ENCODE measurements at places on chromosomes 4 and X.

DNA sequence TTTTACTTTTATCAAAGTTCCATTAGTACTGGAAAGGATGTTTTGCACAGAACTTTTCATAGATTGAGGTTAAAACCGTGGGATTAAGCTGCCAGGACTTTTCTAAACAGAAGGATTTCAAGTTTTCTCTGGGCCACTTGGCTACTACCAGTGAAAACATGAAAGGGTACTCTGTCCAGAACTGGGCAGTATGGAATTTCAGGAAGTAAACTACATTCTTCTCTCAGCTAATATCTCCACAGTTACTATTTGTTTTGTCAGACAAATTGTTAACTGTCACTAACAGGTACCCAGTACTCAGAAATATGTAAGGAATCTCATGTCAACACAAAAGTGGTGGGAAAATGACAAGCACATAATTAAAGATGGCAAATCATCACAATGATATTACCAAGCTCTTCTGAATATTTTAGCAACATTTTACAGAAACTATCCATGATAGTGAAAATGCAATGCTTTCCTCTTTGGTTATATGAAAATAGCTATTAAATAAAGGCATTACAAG is 454.4 kb downstream of the C4orf33 start:
- no peak for DNase-seq

DNA sequence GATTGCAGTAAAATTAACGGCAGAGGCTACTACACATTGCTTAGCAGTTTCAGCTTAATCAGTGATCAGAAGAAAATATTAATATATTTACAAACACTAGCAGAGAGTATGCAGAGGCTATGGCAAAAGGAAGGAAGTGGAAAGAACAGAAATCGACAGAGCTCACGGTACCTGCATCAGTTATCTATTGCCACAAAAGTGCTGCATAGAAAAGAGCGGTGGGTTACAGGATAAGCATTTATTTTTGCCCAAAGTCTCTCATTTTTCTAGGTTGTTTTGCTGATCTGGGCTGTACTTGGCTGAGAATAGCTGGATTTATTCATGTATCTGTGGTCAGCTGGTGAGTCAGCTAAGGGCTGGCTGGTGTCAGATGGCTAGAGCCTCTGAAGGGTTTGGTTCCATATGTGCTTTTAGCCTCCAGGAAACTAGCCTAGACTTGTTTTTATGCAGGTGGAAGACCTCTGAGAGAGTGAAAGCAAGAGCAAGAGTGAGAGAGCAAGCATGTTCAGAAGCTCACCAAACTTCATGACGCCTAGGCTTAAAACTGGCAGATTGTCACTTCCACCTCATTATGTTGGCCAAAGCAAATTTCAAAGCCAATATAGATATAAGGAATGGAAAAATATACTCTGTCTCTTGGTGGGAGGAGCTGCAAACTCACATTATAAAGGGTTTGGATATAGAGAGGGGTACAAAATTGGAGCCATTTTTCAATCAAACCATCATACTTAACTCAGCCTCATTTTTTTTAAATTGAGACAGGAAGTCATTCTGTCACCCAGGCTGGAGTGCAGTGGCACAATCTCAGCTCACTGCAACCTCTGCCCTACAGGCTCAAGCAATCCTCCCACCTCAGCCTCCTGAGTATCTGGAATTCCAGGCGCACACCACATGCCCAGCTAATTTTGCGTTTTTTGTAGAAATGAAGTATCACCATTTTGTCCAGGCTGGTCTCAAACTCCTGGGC is 153.2 kb upstream of the RPL34 start:
- DNase-seq = no peak

DNA sequence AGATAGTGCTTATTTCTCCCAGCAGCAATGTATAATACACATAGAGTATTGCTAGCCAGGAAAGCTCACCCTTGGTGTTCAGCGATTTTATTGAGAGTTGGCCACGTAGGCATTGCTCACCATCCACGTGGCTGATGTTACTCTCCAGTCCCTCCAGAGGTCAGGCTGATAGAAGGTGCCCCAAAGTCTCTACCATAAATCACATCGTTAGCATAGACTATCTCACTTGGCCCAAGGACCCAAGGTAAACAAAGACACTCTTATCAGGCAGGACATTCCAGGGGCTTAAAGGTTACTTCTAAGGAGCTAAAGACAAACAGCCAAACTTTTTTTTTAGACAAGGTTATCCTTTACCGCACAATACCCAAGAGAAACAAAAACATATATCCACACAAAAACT is 30.3 kb upstream of the RGN start:
- DNase-seq = no peak

GRCh38 chrX:132559101-132559500 is 70.3 kb upstream of the MBNL3 start:
- no peak for DNase-seq

DNA sequence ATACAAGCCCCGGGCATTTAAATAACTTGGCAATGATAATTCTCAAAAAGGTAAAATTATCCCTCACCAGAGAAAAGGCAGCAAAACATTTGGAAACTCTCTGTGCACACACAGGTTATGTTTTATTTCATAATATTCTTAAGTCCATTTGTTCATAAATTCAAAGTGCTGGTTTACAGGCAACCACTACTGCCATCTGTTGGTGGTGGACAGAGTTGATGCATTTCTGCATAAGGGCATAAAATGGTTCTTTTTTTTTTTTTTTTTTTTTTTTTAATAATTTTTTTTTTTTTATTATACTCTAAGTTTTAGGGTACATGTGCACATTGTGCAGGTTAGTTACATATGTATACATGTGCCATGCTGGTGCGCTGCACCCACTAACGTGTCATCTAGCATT is 31.5 kb upstream of the IL21 start:
- no peak for DNase-seq
